Esophagus muscularis mucosa (tissue), 4 donors: ENCODE measurements at places on chromosomes 3 and 15.

GRCh38 chr15:25812845-25813244 is 50.3 kb downstream of the ATP10A start:
- DNase-seq: no peak
- H3K27me3 ChIP-seq: no peaks in the 10 kb centered on the region
- peaks cover 42% of the 10 kb centered on the region for H3K4me1 ChIP-seq
- H3K36me3 ChIP-seq: no peaks in the 10 kb centered on the region
- no peak overlapping the region for H3K27ac ChIP-seq
- H3K4me3 ChIP-seq: no peak overlapping the region

- no peak for DNase-seq
- H3K27me3 ChIP-seq: no peaks in the 10 kb centered on the region
- H3K4me3 ChIP-seq: no peak overlapping the region
- H3K36me3 ChIP-seq: no peaks in the 10 kb centered on the region
Observed at GRCh38 chr3:15199493-15200105, 6.4 kb upstream of the CAPN7 start.

- no peak overlapping the region for H3K4me3 ChIP-seq
- no peak overlapping the region for H3K27ac ChIP-seq
- H3K36me3 ChIP-seq: no peaks in the 10 kb centered on the region
- DNase-seq: no peak
- H3K27me3 ChIP-seq: no peaks in the 10 kb centered on the region
Observed at GRCh38 chr3:131048030-131048429, 21.4 kb downstream of the NEK11 start.

DNA sequence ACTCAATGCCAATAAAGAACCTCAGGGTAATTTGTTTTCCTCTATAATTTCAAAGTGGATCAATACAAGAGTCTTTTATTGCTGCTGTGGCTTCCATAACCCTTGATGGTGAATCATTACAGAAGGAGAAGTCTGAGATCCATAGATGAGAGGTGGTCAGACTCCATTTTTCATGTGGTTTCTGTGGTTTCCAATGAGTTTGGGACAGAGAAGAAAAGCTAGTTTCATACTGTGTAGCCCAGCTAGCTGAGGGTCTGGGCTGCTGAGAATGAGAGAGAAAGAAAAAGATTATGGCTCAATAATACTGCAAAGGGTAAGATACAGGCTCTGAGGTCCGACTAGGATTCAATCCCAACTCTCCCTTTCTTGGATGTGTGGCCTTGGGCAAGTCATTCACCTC is 180.6 kb upstream of the LRRN1 start:
- no peaks in the 10 kb centered on the region for H3K27me3 ChIP-seq
- no peak overlapping the region for H3K4me3 ChIP-seq
- H3K27ac ChIP-seq: no peak overlapping the region
- no peak for DNase-seq
- H3K4me1 ChIP-seq: no peaks in the 10 kb centered on the region

GRCh38 chr3:127685708-127686511 is 13.2 kb downstream of the ABTB1 start:
- DNase-seq: no peak
- H3K4me1 ChIP-seq: peaks cover 32% of the 10 kb centered on the region
- H3K27me3 ChIP-seq: no peaks in the 10 kb centered on the region

GRCh38 chr3:56826831-56827722 is 25.3 kb upstream of the ARHGEF3 start:
- no peak for DNase-seq
- no peaks in the 10 kb centered on the region for H3K36me3 ChIP-seq
- peaks cover 7% of the 10 kb centered on the region for H3K4me1 ChIP-seq
- no peak overlapping the region for H3K4me3 ChIP-seq

DNA sequence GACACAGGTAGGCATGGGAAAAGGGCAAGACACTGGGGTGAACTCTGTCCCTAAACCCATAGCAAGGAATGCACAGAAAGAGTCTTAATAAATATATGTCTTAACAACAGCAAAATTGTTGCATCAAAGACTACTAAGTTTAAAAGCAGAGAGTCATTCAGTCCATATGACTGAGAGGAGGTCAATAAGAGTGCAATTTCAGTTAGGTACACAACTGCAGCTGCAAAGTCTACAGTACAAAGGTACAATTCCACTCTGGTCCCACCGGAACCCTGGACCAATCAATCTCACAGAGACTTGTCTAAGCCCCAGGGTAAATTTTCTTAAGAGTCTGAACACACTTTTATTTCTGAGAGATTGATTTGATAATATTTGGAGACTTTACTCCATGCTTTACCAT is 6.9 kb downstream of the CP start:
- no peak for DNase-seq
- H3K27me3 ChIP-seq: no peaks in the 10 kb centered on the region
- no peak overlapping the region for H3K27ac ChIP-seq
- no peaks in the 10 kb centered on the region for H3K36me3 ChIP-seq
- H3K4me1 ChIP-seq: peaks cover 8% of the 10 kb centered on the region
- no peak overlapping the region for H3K4me3 ChIP-seq

DNA sequence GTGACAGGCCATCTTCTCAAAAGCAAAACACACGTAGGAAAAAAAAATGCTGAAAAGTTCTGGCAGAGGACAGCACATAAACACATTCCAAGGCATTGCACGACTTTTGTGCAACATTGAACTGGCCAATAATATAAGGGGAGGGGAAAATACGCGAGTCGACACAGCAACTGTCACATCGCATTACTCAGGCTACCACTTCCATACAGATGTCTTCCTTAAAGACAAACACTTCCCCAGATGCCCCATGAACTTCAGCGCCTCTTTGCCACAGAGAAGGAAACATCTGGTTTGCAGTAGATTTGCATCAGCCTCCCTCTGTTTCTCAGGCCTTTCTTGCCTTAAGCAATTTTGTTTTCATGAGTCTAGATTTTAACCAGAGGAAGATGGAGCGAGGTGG is 144.4 kb upstream of the IGF1R start:
- H3K36me3 ChIP-seq: no peaks in the 10 kb centered on the region
- H3K4me3 ChIP-seq: no peak overlapping the region
- H3K4me1 ChIP-seq: peaks cover 14% of the 10 kb centered on the region
- H3K27me3 ChIP-seq: no peaks in the 10 kb centered on the region
- H3K27ac ChIP-seq: no peak overlapping the region

DNA sequence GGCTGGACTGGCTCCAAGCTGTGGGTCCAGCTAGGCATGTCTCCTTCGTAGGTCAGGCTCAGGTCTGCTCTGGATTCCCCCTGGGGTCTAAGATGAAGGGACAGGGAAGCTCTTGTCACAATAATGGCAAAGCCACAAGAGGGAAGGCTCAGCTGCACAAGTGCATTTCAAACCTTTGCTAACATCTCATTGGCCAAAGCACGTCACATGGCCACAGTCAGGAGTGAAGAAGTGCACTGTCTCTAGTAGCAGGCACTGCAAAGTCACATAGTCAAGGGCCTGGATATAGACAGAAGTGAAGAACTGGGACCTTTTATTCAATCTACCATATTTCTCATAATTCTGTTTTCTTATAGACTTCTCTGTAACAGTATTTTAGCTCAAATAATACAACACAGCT is 20.1 kb downstream of the DLEC1 start:
- no peaks in the 10 kb centered on the region for H3K36me3 ChIP-seq
- H3K27me3 ChIP-seq: no peaks in the 10 kb centered on the region
- DNase-seq: no peak
- H3K4me1 ChIP-seq: no peaks in the 10 kb centered on the region
- no peak overlapping the region for H3K4me3 ChIP-seq
- H3K27ac ChIP-seq: no peak overlapping the region

DNA sequence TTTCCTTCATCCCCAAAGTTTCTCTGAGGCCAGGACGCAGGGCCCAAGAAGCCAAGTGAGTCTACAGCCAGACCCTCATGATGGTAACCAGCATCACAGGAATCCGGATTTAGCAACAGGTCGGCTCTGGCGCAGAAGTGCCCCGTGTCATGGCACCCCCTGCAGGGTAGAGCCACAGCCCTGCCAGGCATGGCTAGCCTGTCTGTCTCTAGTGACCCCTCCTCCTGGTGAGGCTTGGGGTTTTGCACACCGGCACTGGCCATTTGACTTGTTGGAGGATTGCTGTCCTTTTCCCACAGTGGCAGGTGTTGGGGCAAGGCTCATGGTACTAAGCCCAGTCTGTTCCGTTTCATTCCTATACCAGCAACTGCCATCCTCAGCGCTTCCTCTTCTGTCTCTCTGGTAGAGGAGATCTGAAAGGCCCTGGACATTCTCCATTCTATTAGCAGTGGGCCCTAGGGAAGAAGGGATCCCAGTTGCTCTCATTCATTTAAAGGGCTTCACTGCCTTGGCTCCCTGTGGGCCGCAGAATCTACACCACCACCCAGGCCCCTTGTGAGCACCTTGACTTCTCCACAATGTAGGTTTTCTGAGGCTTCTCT is 9.4 kb upstream of the CHAC1 start:
- no peak overlapping the region for H3K4me3 ChIP-seq
- peaks cover 35% of the 10 kb centered on the region for H3K4me1 ChIP-seq
- no peak for DNase-seq
- H3K36me3 ChIP-seq: no peaks in the 10 kb centered on the region
- no peaks in the 10 kb centered on the region for H3K27me3 ChIP-seq

GRCh38 chr15:78438619-78439285 is 736 bp downstream of the IREB2 start:
- peak overlapping the region; percentile 97 for H3K27ac ChIP-seq
- DNase-seq: no peak
- no peaks in the 10 kb centered on the region for H3K27me3 ChIP-seq
- peaks cover 40% of the 10 kb centered on the region for H3K4me1 ChIP-seq
- H3K4me3 ChIP-seq: peak overlapping the region; percentile 92

DNA sequence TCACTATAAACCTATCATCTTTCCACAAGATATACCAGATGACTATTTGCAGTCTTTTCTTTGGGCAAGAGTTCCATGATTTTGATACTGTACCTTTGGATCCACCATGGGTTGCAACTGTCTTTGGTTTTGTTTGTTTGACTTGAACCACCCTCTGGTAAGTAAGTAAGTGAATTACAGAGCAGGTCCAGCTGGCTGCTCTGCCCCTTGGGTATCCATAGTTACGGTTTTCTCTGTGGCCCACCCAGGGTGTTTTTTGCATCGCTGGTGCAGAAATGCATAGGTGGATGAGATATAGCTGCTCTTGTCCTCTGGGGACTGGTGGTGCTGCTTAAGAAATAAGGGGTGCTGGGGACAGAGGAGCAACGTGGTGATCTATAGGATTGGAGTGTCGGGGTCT is 33.8 kb downstream of the CHDH start:
- H3K27ac ChIP-seq: no peak overlapping the region
- no peak for DNase-seq
- H3K4me1 ChIP-seq: no peaks in the 10 kb centered on the region
- H3K36me3 ChIP-seq: peaks cover 4% of the 10 kb centered on the region
- H3K27me3 ChIP-seq: no peaks in the 10 kb centered on the region

DNA sequence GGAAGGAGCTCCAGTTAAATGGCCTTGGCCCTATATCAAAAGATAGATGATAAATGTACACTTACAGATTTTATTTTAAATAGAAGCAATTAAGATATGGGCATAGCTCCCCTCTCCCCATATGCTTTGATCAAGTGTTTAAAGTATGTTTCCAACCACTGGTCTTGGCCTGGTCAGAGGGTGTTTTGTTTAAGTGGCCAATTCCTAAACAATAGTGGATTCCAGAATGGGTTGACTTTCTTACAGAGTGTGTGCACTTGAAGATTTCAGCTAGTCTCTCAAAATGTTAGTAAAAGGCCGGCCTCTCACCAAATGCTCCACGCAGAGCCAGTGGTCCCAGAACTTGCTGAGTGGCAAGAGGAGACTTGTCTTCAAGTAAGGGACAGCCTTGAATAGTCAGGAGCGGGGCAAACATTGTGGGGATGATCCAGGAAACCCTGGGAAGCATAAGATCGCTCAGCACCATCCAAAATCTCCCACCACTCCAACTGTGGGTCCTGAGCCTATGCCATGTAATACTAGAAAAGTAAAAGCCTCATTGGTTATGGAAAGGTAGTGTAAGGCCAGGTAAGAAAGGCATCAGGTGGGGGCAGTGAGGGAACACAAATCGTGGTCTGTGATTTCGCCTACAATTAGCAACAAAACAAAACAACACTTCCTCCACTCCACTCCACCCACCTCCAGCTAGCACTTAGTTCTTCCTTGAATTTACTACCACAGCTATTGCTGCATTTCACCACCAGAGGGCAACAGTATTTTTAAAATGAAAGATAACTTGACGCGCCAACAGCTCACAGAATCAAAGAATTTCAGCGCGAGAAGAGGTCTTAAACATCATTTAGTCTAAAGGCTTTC is 4.8 kb downstream of the RARRES1 start:
- DNase-seq: no peak
- no peaks in the 10 kb centered on the region for H3K36me3 ChIP-seq
- peak overlapping the region; percentile 36 for H3K4me3 ChIP-seq
- peak overlapping the region; percentile 65 for H3K27ac ChIP-seq
- peaks cover 28% of the 10 kb centered on the region for H3K4me1 ChIP-seq

DNA sequence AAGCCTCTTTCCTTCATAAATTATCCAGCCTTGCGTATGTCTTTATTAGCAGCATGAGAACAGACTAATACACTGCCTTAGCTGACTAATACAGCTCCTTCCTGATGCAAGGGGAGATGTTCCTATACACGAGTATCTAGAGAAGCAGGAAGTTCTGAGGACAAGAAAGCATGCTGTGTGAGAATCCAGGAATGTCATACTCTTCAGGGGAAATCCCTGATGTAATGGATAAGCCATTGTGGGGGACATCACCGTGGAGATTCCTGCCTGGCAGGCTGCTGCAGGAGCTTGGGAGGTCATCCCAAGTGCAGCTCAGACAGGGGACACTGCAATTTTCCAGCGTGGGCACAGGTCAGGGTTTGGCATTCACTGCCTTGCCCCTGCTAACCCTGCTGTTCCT is 476.9 kb downstream of the NR2F2 start:
- no peaks in the 10 kb centered on the region for H3K4me1 ChIP-seq
- no peaks in the 10 kb centered on the region for H3K36me3 ChIP-seq
- peaks cover 1% of the 10 kb centered on the region for H3K27me3 ChIP-seq
- H3K4me3 ChIP-seq: no peak overlapping the region
- no peak overlapping the region for H3K27ac ChIP-seq

- H3K4me1 ChIP-seq: peaks cover 20% of the 10 kb centered on the region
- no peak for DNase-seq
- H3K27ac ChIP-seq: peak overlapping the region; percentile 70
- no peak overlapping the region for H3K4me3 ChIP-seq
Observed at GRCh38 chr15:67043939-67044771, 21.2 kb upstream of the SMAD3 start.

- no peaks in the 10 kb centered on the region for H3K36me3 ChIP-seq
- H3K4me3 ChIP-seq: no peak overlapping the region
- DNase-seq: no peak
- H3K27me3 ChIP-seq: no peaks in the 10 kb centered on the region
- no peak overlapping the region for H3K27ac ChIP-seq
Observed at GRCh38 chr15:70875001-70875782, 17.0 kb downstream of the THAP10 start.

DNA sequence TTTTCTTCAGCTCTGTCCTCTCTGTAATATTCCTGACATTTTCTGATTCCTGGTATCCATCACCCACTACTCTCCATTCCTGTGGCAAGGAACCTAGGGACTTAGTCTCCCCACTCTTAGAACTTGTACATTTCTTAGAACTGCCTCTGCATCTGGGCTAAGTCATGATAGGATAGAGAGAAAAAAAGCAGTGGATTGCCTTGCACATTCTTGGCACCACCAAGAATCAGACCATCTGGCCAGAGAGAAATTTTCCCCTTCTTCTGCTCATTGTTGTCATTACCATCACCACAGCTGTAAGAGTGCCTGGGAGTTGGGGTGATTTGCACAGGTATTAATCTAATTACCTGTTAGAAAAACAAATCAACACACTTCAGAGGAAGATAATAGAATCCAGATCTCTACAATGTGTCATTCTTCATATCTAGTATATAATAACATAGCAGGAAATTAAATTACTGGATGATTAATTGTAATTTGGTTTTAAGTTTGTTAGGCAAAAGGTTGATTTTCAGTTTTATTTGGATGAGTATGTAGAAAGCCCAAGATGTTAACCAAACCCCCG is 264.8 kb upstream of the ZPLD1 start:
- no peak for DNase-seq
- H3K27ac ChIP-seq: no peak overlapping the region
- H3K4me1 ChIP-seq: peaks cover 49% of the 10 kb centered on the region
- H3K27me3 ChIP-seq: no peaks in the 10 kb centered on the region
- no peak overlapping the region for H3K4me3 ChIP-seq
